Coronary artery (tissue), 2 donors: ENCODE measurements at places on chromosomes 13 and 19.

DNA sequence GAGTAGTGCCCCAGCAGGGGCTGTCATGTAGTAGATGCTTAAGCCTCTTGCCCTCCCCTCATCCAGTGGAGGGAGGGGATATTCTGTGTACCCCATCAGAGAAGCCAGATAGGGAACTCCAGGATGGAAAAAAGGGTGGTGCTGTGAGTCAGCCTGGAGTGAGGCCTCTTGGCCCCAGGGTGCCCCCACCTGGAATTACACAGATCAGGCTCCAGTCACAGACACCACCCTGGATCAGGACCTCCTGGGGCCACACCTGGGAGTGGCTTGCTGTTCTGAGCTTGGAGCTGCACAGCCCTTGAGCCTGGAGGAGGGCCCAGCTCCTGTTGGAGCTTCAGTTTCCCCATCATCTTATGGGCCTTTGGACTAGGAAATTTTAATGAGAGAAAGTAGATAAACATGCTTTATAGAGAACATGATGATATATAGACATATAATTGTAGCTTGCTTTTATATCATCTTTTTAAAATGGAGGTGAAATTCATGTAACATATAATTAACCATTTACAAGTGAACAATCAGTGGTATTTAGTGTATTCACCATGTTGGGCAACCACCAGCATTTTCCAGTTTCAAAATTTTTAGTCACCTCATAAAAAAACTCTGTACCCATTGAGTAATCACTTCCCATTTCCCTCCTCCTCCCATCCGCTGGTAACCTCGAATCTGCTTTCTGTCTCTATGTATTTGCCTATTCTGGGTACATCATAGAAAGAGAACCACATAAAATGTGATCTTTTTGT lies 24.6 kb downstream of the CYP4F22 start:
- no peak for DNase-seq

DNA sequence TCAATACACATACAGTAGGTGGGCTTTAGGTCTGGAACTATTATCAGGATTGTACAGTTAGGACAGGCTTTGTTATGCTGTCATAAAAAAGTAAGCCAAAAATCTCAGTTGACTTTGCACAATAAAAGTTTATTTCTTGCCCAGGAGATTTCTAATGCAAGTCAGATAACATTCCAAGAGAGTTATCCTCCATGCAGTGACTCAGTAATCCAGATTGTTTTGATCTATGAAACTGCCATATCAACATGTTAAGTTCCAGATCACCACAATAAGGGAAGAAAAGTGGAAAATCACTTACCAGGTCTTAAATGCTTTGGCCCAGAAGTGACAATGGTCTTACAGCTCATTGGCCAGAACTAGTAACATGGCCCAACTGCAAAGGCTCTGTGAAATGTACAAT lies 636.2 kb upstream of the KLF12 start:
- no peak for DNase-seq

DNA sequence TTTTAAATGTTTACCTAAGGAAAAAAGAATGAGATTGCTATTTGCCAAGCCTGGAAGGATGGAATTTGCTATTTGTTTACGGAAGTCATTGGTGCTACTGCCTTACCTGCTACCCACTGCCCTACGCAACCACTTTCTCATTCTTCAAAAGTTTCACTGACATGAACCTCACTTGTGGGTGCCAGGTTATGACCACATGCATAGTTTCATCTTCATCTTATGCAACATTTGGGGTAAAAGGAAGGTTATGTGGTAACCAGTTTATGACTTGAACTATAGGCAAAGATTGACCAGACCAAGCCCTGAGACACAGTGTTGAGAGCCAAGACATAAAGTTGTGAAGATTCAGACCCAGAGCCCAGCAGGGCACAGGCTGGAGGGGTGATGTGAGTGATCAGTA lies 142.5 kb downstream of the LACC1 start:
- no peak for DNase-seq

- peak; percentile 86 for DNase-seq
Observed at GRCh38 chr13:29594710-29595379, 643 bp downstream of the SLC7A1 start.

DNA sequence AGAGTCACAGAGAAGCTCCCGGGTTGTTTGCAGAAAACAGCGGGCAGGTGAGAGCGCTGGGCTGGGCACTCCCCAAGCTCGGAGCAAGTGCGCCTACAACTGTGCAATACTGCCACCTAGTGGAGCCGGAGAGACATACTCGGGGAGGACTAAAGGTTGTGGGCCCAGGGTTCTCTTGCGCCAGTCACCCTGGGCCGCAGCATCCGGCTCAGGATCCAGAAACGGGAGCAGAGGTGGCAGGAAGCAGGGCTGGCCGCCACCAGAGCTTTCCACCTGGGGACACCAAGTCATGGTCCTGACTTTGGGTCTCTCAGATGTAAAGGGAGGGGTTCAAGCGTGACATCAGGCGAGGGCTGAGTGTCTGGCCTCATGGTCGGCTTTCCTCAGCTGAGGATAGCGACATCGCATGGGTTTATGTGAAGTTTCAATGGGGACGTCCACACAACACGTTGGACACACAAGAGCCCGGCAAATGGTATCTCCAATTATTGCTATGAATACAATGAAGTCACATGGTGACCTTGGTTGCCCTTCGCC lies 11.2 kb upstream of the KLK4 start:
- DNase-seq, result no peak

GRCh38 chr19:33557196-33557595 lies 35.6 kb upstream of the PEPD start:
- DNase-seq, result no peak

- no peak for DNase-seq
Observed at GRCh38 chr13:46345398-46345797, 41.7 kb downstream of the RUBCNL start.

DNA sequence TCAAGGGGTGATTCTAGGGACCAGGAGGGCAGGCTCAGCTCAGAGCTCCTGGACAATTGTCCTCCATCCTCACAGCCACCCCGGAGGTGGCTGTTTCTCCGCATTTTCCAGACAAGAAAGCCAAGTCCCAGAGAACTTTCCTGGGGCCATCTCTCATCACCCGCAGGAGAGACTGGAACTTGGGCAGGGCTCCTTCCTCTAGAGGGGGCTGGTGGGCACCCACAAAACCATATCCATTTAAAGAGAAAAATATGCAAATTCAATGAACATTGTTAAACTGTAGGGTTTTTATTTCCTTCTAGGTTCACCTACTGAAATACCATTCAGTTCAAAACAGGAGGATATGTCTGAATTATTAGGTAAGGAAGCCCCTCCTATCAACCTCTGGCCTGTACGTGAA lies 16.6 kb downstream of the SPACA7 start:
- DNase-seq, result no peak

- DNase-seq, result no peak
Observed at GRCh38 chr19:40317338-40317737, 30.9 kb downstream of the C19orf47 start.

DNA sequence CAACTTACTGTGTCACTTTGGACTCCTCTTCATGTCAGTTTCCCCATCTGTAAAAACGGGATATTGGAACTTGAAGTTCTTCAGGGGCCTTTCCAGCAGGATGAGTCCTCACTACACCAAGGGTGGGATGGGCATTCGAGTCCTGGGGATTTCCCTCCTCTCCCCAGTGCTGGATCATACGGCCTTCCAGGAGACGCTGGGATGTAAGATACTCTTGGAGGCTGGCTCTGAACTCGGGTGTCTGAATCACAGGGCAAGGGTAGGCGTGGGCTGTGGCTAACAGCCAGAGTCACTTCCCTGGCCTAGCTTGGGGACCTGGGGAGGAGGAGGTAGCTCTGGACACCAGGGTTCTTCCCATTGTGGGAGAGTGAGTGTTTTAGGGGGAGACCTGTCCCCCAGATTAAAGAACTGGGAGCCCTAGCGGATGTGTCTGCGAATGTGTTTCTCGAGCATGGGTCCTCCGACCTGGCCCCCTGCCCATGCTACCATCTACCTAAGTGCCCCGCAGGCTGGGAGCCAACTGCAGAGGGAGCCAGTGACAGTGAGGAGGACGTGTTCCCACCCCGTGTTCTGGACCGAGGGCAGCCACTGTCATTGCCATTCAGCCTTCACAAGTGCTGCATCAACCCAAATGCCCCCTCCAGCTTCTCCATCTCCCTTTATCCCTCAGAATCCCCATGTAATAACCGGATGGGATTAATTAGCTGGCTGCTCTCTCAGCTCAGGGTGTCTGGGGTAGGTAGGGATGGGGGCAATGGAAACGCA lies 2.4 kb upstream of the CYTH2 start:
- DNase-seq, result no peak

DNA sequence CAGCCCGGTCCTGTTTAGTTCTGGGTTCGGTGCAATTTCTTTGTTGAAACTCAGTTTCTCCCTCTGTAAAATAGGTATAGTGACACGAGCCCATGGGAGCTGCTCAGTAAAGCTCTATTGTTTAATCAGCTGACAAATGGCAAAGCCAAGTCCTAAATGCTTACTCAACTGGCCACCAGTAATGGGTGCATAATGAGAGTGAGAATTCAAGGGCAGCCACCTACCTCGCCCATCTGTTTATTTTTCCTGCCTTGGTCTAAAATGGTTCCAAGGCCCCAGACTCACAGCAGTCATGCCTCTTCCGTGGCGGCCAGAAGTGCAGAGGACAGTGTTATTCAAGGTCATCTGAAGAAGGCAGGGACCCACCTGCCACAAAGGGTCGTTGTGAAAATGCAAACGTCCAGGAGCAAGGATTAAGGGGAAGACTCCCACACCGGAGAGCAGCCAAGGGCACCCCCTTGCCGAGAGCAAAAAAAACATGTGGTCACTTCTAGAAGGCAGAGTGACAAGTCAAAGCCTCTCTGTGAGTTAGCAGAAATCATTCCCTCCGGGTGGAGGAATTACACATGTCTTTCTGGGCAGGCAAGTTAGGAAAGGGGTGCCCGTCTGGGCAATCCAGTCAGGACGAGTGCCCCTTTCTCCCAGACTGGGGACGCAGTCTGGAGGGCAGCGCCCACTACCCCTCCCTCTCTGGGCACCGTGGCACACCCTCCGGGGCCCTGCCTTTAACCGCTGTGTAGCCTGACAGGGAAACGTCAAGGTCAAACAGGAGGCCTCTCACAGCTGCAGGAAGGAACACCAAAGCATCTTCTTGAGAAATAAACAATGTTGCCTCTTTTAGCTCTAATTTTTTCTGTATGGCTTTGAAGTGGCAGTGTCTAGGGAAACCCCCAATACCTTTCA lies 186.2 kb downstream of the FOXO1 start:
- no peak for DNase-seq

DNA sequence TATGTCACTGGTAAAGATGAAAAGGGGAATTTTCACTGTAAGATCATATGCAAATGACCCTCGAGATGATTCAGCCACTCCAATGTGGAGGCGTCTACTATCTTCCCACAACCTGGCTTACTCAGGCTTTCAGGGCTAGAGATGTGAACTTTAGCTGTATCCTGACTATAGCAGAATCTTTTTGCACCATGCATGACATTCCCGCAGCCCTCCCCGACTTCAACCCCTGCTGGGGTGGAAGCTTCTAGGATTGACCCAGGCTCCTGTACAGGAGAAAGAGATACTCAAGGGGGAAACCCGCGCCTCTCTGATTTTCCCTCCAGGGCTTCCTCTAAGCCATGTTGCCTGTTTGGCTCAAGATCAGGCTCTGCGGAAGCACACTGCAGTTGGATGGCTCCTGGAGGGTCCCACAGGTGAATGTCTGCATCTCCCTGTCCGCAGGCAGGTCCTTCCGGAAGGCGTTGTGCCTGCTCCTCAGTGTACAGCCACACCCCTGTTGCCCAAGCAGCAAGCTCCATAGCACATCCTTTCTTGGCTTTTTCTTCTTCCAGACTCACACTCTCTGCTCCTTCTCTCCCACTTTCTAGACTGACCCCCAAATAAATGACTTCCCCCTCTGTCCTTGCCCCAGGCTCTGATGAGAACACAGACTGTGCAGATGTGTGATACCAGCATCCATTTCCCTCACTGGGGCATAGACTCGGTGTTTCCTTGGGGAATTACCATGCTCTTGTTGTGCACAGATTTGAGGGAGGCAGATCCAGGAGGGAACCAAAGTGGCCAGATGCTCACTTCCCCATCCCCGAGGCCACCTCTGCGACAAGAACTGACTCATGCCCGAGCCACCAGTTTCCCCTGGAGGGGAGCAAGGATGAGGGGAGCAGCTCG lies 29.1 kb upstream of the POP4 start:
- peak; percentile 54 for DNase-seq

- DNase-seq, result no peak
Observed at GRCh38 chr19:49570997-49571676, 9.2 kb downstream of the NOSIP start.

GRCh38 chr19:27972291-27973040 lies 1240.5 kb downstream of the UQCRFS1 start:
- no peak for DNase-seq

GRCh38 chr13:59660582-59660981 lies 503.1 kb downstream of the DIAPH3 start:
- DNase-seq, result no peak

GRCh38 chr19:47754206-47755064 lies 9.1 kb downstream of the NOP53 start:
- DNase-seq, result no peak

- no peak for DNase-seq
Observed at GRCh38 chr13:96415831-96416385, 326.0 kb downstream of the HS6ST3 start.

- DNase-seq, result no peak
Observed at GRCh38 chr19:18339723-18340122, 675 bp upstream of the PGPEP1 start.

DNA sequence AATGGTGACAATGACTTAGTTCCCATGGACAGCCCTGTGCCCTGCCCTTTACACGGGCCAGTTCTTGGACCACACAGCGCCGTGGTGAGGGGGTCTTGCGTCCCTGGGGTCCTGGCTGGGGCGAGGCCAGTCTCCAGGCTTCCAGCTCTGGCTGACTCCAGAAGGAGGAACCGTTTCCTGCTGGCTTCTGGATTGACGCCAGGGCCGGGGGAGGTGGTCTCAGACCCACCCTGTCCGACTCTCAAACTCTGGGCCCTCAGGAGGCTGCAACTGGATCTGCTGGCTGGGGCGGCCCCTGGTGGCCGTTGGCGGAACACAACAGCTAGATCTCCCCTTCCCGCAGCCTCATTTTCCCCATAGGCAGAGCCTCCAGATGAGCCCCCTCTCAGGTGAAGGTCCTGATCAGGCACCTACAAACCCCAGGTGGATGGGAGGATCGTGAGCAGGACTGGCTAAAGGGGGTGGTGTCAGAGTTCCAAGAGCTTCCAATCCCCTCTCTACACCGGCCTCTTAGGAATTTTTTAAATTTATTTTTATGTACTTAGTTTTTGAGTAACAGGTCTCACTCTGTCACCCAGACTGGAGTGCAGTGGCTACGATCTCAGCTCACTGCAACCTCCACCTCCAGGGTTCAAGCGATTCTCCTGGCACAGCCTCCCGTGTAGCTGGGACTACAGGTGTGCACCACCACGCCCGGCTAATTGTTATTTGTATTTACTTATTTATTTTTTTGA lies 8.0 kb downstream of the CCDC194 start:
- no peak for DNase-seq

- no peak for DNase-seq
Observed at GRCh38 chr13:59247171-59247570, 916.6 kb downstream of the DIAPH3 start.

GRCh38 chr19:30450100-30450499 lies 77.9 kb downstream of the ZNF536 start:
- no peak for DNase-seq

GRCh38 chr19:623974-624373 lies 9.4 kb downstream of the POLRMT start:
- no peak for DNase-seq
